ENCODE measurements at places on chromosomes 4 and X.

GRCh38 chr4:182555997-182556418, 312.8 kb downstream of the TENM3 start:
- DNase-seq, result peak; percentile 39

DNA sequence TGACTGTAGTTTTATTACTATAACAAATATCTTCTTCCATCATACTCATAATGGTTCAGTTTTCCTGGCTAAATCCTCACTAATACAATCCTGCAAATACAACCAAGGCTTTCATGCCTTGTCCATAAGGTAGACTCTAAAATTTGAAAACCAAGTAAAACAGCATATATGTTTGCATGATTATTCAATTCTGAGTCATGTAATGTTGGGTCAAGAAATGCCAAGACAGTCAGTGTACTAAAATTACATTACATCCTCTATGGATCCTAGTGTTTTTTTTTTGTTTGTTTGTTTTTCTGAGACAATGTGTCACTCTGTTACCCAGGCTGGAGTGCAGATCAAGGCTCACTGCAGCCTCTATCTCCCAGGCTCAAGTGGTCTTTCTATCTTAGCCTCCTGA, 38.6 kb upstream of the TEX13D start:
- DNase-seq, result no peak

DNA sequence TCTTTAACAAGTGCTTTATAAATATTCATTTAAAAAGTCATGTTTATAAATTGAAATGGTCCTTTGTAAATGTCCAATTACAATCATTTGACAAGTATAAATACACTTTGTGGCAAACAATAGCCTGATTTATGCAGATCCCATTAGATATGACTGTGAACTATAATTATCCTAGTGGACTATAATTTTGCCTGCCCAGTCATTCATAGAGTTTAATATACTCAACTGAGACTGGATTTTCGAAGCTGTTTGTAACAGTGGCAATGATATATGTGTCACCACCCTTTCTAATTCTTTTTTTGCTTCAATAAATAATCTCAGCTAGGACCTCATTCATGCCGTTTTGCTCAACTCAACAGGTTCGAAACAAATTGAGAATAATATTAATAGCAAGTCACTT, 732.0 kb downstream of the PCDH18 start:
- no peak for DNase-seq

DNA sequence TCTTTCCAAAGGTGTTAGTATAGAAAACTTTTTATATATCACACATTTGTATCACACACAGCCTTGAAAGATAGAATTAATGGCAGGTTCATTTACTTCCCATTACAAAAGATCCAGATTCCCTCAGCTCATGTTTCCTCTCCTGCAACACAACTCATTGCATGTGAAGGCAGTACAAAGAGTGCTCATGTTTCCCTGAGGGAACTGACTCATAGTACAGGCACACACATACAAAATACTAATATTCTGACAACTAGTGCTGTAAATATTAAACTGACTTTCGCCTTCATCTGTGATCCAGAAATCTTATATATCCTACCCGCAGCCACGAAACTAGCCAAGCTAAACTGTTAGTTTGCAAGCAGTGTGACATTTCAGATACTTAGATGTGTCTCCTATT, 819.8 kb upstream of the PCDH7 start:
- no peak for DNase-seq

GRCh38 chr4:67151376-67152343, 393.6 kb downstream of the CENPC start:
- no peak for DNase-seq

- no peak for DNase-seq
Measured at GRCh38 chr4:54101190-54102041, 1.5 kb downstream of the GSX2 start.

DNA sequence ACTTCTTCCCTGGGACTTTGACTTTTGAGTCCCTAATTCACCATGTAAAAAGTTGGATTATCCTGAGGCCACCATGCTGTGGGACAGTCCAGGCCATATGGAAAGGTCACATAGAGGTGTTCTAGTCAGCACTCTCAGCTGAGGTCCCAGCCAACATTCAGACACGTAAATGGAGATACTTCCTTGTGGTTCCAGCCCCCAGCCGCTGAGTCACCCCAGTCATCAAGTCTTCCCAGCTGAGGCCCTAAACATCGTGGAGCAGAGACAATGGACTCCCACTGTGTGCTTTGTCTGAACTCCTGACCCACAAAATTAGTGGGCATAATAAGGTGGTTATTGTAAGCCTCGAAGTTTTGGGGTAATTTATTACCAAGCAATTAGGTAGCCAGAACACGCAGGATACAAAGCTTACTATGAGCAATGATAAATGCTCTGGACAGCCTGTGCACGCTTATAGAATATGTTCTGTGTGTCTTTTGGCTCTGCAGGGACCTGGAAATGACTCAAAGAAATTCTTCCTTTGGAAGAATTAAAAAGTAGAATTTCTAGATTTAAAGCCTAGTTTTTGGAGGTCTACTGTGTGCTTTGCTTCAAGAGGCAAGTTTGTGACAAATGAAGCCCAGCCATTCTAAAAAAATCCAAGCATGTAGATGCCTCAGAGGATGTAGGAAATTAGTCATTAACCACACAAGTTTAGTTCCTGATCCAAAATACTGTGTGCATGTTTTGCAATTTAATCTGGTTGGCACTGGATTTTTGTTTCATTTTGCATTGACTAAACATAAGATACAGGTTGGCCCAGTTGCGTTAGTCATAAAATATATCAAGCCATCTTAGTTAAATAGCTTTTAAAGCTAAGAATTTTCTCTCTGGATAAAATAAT, 33.2 kb upstream of the SLC9A7 start:
- no peak for DNase-seq

GRCh38 chrX:108173874-108174273, 82.3 kb downstream of the ATG4A start:
- DNase-seq, result no peak

GRCh38 chrX:37781814-37782213, 2.0 kb downstream of the CYBB start:
- DNase-seq, result no peak

DNA sequence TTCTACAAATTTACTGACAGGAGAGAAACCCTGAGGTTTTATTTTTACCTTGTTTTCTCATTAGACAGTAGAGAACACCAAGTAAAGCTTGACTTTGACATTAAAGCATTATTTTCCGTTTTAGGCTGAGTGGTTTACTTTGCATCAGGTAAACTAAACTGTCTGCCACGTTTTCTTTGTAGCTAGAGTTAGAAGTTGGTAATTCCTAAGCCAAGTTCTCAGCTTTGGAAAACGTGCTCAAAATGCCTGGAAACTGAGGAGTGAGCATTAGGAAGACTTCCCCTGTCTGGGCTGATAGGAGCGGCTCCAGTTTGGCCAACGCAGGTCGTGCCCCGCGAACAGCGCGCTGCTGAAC, 819 bp downstream of the PDLIM3 start:
- DNase-seq, result no peak

DNA sequence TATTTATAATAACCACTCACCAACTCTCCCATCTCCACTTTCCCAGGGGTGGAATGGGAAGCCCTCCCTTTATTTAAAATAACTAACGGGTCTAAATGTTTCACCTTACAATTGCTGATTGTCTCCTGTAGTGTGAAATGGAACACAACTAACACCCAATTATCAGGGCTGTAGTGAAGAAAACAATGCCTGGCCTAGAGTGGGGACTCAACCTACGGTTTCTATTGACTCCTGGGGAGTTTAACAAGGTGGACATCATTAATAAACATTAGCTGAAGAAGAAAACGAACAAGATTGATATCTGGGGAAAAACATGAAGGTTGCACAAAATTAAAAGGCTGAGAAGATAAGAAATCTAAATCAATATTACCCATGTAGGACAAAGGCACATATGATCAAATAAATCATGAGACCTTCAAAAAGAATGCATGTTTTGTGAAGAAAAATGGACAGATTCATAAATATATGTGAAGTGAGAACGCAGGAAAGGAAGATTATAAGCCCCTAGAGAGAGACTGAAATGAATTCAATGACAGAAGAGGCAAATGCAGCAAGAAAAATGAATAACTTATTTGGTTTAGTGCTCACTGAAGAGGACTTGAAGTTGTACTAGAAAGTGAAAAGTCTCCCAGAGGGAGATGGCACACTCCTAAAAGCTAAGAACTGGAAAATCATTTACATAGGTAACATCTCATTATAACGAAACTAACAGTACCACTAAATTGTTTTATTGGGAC, 593.0 kb upstream of the AADAT start:
- no peak for DNase-seq

DNA sequence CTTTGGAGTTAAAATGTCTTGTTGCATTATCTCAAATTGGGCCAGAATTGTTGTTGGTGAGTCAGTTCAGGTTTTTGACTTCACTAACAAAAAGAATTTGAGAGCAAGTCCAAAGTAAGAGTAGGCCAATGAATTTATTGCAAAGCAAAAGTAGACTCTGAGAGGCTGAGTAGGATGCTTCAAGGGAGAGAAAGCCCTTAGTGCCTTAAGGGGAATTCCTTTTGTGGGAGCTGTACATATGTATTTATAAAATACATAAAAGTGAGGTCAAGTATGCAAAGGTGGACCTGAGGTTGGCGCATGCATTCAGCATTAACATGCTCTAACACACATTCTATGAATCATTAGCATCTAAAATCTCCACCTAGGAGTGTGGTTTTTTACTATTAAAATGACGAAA, 565.4 kb downstream of the GRXCR1 start:
- DNase-seq, result no peak

GRCh38 chrX:19544693-19545305, 29.5 kb upstream of the MAP3K15 start:
- peak; percentile 39 for DNase-seq

DNA sequence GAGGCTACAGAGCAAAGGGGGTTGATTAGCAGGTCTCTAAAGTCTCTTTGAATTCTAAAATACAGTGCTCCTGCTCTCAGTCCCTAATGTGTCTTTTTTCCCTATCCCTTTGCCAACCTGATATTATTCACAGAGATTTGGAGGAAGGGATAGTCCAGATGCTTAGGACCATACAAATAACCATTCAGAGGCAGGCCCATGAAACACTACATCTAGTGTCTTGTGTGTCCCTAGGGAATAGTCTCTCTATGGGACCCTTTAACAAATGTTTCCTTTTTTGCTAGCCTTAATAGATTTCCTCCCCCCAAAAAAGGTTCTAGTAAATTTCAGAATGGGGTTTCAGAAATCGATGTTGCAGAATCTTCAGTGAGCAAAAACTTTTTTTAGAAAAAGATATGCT, 1.7 kb downstream of the NR0B1 start:
- DNase-seq, result no peak

- DNase-seq, result no peak
Measured at GRCh38 chrX:25012793-25013631, 2.8 kb downstream of the ARX start.

DNA sequence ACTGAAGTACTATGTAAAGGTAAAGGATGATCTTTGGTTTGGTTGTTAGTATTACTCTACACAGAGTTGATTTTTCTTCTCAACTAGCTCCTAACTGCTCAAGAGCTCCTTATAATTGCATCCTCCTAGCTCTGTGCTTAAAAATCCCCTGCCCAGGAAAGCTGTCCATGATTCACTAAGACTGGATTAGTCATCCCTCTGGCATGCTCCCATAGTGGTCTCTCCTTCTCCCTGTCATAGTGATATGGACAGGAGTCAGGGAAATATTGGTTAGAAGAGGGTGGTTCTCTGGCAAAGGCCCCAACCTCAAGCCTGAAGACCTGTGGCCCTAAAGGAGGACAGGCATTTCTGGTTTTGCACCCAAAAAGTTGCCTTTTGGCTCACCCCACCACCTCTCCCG, 242.3 kb upstream of the KCNIP4 start:
- DNase-seq, result no peak

- DNase-seq, result no peak
Measured at GRCh38 chr4:7442574-7443162, 7.9 kb upstream of the PSAPL1 start.

- DNase-seq, result no peak
Measured at GRCh38 chr4:105022811-105023667, 123.6 kb upstream of the TET2 start.

GRCh38 chrX:132718431-132718958, 229.7 kb upstream of the MBNL3 start:
- no peak for DNase-seq

DNA sequence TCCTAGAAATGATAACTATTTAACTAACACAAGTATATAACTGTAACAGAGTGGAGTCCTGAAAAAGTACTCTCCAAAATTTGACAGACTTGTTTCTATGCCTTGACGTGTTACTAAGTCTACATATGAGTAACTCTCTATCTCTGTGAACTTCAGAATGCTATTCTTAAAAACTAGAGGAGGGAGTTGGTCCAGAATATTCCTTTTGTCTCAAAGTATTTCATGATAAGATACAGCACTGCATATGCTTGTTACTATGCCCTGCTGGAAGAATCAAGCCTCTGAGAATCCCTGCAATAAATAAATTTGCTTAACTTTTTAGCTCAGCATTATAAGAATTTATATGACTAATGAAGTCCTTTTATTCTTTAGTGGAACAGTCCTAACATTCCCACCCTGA, 50.9 kb upstream of the ATXN3L start:
- no peak for DNase-seq

- DNase-seq, result no peak
Measured at GRCh38 chrX:109728173-109728535, 4.9 kb downstream of the ACSL4 start.

DNA sequence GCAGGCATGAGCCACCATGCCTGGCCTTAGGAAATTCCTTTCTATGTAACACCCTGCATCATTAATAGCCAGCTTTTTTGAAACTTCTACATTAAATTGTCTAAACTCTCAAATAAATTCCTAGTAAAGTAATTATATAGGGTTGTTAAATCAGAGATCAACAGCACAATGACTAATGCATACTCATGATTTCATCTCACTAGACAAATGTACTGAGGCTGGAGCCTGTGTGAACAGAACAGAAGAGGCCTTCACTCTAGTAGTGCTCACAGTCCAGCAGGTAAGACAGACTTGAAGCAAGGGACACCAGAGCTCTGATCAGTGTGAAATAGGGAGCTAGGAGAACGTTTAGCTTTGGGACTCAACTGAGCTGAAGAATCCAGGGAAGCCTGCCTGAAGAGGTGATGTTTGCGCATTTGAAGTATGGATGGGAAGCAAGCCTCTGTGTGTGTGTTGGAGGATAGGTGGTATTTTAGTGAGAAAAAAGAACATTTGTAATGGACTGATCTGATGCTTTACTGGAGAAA, 3.9 kb downstream of the ZFP42 start:
- no peak for DNase-seq

GRCh38 chr4:130099105-130099504, 1003.2 kb downstream of the C4orf33 start:
- no peak for DNase-seq

DNA sequence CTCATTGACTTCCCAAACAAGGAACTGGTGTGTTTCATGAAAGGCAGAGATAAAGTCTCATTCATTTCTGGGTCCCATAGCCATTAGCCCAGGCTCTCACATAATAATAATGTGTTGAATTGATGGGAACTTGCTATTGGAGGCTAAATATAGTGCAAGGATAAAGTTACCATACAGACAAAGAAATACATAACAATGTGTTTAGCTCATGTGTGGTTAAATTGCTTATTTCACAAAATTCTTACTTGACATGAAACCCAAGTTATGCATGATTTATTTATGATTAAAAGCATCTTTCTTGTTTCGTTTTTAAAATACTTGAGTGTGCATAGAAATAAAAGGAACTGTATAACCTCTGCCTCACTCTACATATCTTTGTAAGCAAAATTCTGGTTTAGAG, 37.3 kb upstream of the LPAR4 start:
- no peak for DNase-seq

GRCh38 chr4:55348466-55348865, 2.4 kb downstream of the SRD5A3 start:
- no peak for DNase-seq

- DNase-seq, result no peak
Measured at GRCh38 chrX:43141885-43142284, 363.9 kb upstream of the PPP1R2C start.
